Effector CD8-positive, alpha-beta T cell (primary cell): ENCODE measurements at places on chromosomes 12 and 14.

DNA sequence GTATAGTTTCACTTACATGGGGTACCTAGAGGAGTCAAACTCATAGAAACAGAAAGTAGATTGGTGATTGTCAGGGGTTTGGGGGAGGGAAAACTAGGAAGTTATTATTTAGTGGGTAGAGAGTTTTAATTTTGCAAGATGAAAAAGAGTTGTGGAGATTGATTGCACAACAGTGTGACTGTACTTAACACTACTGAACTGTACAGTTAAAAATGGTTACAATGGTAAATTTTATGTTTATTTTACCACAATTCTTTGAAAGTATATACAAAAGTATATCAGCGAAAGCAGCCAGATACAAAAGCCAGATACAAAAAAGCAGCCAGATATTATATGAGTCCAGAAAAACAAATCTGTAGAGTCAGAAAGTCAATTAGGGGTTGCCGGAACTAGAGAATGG lies 247.6 kb downstream of the IPO8 start:
- DNase-seq, result no peak

DNA sequence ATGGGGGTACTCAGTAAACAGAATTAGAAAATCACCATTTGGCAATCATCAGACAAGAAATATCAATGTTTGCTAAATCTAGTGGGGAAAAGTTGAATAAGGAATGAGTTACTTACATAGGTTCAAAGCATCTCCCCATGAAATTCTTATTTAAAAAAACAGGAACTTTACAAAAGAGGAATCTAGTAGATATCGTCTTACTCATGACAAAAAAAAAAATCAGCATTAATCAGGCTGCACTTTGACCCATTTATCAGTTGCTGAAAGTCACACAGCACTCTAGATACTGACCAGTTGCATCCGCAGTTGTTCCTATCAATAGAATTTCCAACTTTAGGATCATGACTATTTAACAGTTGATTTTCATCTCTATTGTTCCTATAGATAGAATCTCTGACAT lies 5.8 kb upstream of the DICER1 start:
- DNase-seq, result no peak

GRCh38 chr12:22054155-22054554 lies 8.1 kb downstream of the CMAS start:
- no peak for DNase-seq

DNA sequence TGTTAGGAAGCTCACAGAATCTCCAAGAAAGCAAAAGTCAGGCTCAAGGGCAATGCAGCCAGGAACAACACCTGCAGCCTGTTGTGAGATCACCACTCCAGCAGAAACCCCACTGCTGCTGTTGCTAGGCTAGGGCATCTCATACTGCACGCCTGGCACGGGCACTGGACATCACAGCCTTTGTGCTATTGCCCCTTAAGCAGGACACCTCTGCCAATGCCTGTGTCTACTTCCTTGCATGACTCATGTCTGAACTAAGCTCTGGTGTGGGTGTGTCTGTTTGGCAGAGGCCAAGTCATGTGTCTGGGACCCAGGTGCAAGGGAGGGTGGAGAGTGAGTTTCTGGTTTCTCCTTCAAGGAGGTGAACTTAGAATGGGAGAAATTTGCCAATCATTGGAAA lies 10.0 kb upstream of the DDX47 start:
- no peak for DNase-seq

DNA sequence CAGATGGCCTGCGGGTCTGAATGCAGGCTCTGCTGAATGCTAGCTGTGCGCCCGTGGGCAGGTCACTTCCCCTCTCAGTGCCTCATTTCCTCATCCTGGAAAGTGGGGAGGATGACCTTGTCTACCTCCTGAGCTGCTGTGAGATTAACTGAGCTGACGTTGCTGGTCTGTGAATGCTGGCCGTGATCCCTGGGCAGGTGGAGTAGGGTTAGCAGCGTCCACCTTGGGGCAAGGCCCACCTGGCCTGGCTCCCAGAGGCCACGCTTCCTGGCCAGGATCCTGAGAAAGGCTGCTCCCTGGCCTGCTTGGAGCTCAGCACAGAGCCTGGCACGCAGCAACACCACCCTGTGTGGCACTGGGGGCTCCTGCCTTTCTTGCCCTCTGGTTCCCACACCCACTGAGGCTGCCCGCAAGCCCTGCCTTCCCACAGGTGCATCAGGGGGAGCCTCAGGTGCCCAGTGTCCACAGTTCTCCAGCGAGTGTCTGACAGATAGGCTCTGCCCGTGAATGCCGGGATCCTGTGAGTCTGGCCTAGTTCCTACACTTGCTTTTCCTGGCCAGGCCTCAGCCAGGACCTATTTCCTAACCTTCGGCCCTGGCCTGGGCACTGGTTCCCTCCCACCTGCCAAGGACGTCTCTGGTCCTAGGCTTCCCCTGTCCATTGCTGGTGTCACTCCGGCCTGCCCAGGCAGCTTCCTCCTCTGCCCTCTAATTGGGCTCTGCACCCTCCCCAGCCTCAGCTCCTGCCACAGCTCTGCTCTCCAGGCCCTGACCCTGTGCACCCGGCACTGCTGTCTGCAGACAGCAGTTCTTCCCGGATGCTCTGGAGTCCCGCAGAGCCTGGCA lies 37.2 kb upstream of the TDRD9 start:
- DNase-seq, result no peak

DNA sequence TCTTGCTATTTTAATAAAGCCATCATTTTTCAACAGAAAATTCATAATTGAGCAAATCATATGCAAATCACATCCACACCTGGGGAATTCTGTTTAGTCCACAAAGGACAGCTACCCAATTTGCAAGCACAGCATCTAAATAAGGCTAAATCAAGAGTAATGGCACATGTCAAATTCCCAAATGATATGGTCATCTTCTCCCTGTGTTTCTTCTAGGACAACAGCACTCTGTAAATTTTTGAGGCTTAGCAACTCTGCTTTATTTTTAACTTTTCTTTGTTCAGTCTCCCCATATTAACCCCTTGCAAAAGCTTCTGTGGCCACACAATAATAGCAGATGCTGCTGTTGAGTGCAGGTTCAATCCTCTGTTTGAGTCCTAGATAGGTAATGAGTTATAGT lies 155.6 kb upstream of the DAAM1 start:
- no peak for DNase-seq

GRCh38 chr14:87430214-87430613 lies 562.8 kb downstream of the GALC start:
- DNase-seq, result no peak

DNA sequence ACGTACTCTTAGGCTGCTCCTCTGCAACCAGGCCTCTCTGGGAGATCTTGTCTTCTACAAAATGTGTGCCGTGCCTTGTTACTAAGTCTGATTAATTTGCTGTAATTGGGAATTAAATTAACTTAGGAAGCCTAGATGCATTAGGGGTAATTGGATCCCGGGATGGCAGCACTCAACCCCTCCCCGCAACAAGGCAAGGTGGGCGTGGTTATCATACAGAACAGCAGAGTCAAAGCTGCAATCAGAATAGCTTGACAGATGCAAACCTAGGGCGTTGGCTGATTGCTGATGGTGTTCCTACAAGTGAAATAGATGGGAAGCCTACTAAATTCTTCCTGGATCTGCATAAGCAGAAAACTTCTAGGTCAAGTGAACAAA lies 34.5 kb upstream of the NFYB start:
- no peak for DNase-seq

- DNase-seq, result no peak
Measured at GRCh38 chr14:54206516-54206915, 190.3 kb upstream of the CDKN3 start.

DNA sequence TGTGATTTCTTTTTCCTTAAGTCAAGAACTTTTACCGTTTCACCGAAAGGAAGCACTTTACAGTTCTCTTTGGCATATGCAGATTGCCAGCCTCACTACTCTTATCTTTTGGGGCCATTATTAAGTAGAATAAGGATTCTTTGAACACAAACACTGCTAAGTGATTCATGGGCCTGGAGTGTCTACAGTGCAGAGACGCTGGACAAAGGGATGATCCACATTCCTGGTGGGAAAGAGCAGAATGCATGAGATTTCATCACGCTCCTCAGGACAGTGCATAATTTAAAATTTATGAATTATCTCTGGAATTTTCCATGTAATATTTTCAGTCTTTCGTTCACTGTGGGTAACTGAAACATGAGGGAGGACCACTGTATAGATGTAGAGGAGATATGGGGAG lies 90.2 kb downstream of the TTLL5 start:
- DNase-seq, result no peak

DNA sequence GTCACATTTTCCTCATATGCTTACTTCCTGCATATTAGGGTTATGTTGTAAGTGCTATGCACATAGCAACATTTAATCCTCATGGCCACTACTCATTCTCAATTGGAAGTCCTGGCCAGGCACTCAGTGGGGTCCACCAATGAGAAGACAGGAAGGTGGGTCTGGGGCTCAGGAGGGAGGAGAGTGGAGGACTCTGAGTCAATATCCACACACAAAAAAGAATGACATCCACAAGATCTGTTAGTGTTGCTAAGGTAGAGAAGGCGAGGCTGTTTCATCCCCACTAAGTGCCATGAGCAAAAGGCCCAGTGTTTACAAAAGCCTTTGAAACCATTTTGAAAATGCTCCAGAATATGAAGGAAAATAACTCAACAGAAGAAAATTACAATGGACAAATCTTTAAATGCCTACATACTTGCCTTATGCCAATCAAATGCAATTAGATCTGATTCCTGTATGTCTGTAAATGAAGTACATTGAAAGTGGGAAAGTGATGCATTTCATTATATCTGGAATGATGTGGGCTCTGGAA lies 53.9 kb downstream of the EID3 start:
- DNase-seq, result no peak

DNA sequence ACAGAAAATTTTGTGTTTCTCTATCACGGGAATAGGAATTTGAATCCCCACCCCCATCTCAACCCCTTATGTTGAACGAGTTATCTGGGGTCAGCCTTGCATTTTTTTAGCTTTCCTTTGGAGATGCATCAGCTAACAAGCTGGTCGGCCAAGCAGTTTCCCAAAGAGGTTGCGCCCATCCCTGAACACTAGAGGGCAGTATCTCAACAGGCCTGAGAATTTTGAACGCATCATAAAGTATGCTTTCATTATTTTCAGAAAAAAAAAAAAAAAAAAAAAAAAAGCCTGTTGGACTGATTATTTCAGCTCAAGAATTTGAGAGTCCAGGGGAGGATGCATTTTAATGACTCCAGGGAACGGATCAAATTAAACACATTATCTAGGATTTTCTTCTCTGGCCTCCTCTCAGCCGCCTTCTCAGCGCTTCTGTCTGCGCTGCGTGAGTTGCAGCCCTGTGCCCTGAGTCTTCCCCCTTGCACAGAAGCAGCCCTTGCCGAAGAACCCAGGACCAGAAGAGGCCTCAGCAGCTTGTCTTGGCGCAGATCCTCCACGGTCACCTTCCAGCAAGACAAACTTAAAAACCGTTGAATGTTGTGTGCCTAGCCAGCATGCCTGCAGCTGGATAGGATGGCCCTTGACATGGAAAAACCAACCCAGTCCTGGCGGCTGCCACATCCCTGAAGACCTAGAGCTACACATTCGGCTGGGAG lies 76.6 kb upstream of the GZMB start:
- DNase-seq, result peak; percentile 10
